Endothelial cell (in vitro differentiated cells): ENCODE measurements at places on chromosomes 2 and 18.

- no peak for DNase-seq
- H3K27me3 ChIP-seq = no peaks in the 10 kb centered on the region
- no peaks in the 10 kb centered on the region for H3K4me1 ChIP-seq
- no peak overlapping the region for H3K27ac ChIP-seq
- no peak overlapping the region for H3K4me3 ChIP-seq
- H3K36me3 ChIP-seq = no peaks in the 10 kb centered on the region
Measured at GRCh38 chr2:212973347-212973746, 178.1 kb downstream of the IKZF2 start.

GRCh38 chr18:30175061-30175574, 867.4 kb downstream of the DSC3 start:
- no peaks in the 10 kb centered on the region for H3K4me1 ChIP-seq
- H3K4me3 ChIP-seq = no peak overlapping the region
- H3K36me3 ChIP-seq = no peaks in the 10 kb centered on the region
- DNase-seq = no peak
- H3K27me3 ChIP-seq = no peaks in the 10 kb centered on the region
- no peak overlapping the region for H3K27ac ChIP-seq

- peaks cover 64% of the 10 kb centered on the region for H3K4me1 ChIP-seq
- H3K27me3 ChIP-seq = peaks cover 39% of the 10 kb centered on the region
- H3K4me3 ChIP-seq = peak overlapping the region; percentile 63
Measured at GRCh38 chr2:54636415-54637139, 86.9 kb upstream of the EML6 start.

DNA sequence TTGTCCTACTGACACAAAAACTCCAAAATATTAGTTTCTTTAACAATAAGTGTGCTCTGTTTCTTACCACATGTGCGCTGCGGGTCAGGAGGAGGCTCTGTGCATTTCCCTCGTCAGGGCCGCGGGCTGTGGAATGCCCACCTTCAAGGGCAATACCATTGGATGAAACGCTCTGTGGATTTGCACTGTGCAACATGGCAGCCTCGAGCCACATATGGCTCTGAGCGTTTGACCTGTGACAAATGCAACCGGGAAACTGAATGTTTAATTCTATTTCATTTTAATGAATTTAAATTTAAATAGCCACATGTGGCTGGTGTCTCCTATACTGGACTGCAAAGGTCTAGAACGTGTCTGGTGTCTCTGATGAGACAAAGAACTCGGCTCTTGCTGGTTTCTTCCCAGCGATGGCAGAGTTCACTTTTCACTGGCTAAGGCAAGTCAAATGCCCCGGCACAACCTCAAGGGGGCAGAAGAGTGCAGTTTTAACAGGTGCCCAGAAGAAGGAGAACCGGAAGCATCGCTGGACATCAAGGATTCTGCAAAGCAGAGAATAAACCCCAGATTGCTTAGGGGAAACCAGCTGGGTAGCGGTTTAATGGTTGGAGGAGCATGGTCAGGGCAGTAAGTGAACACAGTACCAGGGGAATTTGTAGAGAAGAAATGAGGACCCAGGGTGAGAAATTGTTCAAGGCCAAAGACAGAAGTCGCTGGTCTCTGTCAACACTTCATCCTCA, 37.0 kb upstream of the TMEM18 start:
- peak; percentile 70 for DNase-seq
- H3K4me1 ChIP-seq = peaks cover 5% of the 10 kb centered on the region
- H3K4me3 ChIP-seq = no peak overlapping the region
- no peak overlapping the region for H3K27ac ChIP-seq
- peaks cover 4% of the 10 kb centered on the region for H3K27me3 ChIP-seq

DNA sequence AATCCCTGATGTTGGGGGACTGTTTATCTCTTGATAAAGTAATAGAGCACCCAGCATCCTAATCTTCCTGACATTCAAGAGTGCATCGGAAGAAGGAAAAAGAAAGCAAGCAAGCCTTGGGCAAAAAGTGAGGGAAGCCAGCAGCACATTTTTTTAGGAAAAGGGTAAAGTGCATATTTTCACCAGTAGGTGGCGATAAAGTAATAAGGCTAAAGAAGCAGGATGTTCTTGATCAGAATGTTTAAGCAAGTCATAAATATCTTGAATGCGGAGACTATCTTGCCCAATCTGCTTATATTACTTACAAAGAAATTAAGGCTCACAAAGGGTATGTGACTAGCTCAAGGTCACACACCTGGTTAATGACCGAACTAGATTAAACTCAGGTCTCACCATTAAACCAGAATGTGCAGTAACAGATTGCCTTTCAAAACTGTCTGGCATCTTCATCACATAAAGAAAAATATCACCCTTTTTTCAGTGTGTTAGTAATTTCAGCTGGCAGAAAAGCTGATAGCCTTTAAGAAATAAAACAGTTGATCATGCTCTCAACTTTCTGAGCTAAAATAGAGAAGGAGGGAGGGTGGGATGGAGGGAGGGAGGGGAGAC, 83.8 kb downstream of the VIT start:
- H3K4me3 ChIP-seq = no peak overlapping the region
- H3K27me3 ChIP-seq = no peaks in the 10 kb centered on the region
- H3K27ac ChIP-seq = no peak overlapping the region
- no peaks in the 10 kb centered on the region for H3K36me3 ChIP-seq
- peak; percentile 22 for DNase-seq

- H3K27me3 ChIP-seq = no peaks in the 10 kb centered on the region
- H3K27ac ChIP-seq = no peak overlapping the region
- H3K4me3 ChIP-seq = no peak overlapping the region
- H3K36me3 ChIP-seq = no peaks in the 10 kb centered on the region
Measured at GRCh38 chr2:196941398-196942078, 15.0 kb upstream of the PGAP1 start.

- H3K27ac ChIP-seq = no peak overlapping the region
Measured at GRCh38 chr2:143469323-143469722, 340.1 kb downstream of the ARHGAP15 start.

GRCh38 chr2:120448961-120449810, 103.2 kb downstream of the INHBB start:
- no peaks in the 10 kb centered on the region for H3K36me3 ChIP-seq
- peaks cover 23% of the 10 kb centered on the region for H3K27me3 ChIP-seq
- H3K4me3 ChIP-seq = no peak overlapping the region
- no peak overlapping the region for H3K27ac ChIP-seq
- DNase-seq = no peak

DNA sequence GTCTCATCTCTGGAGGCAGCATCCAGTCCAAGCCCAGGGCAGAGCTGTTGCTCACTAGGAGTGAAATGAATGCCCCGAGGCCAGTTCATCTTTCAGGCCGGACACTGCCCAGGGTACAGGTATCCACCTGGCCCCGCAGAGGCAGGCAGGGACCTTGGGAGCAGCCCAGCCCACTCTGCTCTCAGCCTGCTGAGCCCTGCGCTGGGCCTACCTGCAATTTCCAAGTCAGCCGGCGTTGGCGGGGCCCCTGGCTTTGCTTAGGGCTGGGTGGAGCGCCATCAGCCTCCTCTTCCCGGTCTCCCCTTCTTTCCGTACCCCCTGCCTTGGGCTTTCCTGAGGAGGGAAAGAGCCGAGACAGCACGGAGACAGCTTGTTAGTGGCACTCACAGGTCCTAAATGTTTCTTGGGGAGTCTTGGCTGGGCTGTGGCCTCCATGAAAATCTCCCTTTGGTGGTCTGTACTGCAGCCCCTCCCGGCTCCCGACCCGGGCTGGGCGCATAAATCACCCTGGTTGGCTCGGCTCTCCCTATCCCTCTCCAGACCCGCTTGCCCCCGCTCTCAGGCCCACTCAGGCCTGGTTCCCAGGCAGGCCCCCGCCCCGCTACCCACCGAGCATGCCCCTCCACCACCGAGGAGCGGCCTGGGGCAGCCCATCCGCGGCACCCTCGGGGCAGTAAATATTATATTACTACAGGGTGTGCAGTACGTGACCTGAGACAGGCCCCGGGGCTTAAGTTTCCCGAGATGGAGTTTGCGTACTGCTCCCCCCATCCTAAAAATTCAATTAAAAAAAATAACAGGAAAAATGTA, 106.7 kb downstream of the DYSF start:
- H3K27ac ChIP-seq = no peak overlapping the region
- peaks cover 20% of the 10 kb centered on the region for H3K4me1 ChIP-seq
- peaks cover 29% of the 10 kb centered on the region for H3K36me3 ChIP-seq

DNA sequence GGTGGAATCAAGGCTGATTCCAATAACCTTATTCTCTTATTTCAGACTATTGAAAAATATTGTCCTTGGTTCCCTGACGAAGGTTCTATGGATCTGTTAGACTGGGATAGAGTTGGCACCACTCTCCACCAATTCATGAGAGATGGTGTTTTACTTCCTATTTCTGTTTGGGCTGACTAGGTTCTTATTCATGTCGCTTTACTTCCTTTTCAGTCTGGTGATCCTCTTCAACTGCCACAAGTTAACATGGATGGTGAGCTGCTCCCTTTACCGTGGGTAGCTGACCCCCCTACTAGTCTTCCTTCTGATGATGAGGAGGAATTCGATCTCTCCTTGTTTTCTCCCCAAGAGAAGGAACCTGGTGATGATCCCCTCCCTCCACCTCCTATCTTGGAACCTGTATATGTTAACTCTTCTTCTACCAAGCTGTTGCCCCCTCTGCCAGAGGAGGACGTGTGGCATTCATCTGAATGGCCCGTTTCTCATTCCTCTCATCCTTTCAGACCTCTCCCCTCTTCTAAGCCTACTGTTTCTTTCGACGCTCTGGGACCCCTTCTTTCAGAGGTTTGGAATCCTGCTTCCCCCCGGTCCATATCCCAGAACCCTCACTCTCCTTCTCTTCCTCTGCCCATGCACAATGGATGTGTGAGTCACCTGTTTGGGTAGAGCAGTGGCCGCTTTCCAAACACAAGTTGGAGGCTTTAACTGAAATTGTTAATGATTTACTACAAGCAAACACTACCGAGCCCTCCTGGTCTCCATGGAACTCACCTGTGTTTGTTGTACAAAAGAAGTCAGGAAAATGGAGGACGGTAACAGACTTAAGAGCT, 13.5 kb upstream of the CNOT11 start:
- peaks cover 3% of the 10 kb centered on the region for H3K27me3 ChIP-seq
- H3K27ac ChIP-seq = no peak overlapping the region
- H3K4me1 ChIP-seq = no peaks in the 10 kb centered on the region
- H3K36me3 ChIP-seq = no peaks in the 10 kb centered on the region
- H3K4me3 ChIP-seq = no peak overlapping the region

DNA sequence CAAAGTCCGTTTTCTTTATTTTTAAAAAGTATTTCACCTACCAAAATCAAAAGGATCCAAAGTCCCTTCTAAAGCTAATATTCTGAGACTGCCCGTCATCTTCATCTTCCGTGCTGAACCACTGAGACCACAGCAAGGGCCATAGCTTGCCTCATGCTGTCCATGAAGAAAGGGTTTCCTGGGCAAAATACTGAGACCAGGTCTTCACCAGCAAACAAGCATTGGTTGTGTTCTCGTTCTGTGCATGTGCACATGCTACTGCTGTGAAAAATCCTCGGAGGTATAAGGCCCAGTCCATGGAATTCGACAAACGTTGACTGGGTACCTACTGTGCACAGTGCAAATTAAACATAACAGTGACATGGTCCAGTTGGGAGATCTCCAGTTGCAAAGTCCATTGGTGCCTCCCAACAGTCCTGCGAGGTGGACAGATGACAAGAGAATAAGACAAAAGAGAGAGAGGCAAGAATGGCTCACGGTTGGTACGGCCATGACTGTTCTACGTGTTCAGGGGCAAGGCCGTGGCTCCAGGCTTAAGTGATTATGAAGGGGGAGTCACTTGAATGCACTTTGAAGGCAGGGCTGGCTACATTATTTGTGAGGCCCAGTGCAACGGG, 192.6 kb upstream of the GLI2 start:
- peaks cover 4% of the 10 kb centered on the region for H3K27me3 ChIP-seq
- H3K27ac ChIP-seq = no peak overlapping the region
- peaks cover 21% of the 10 kb centered on the region for H3K4me1 ChIP-seq
- H3K4me3 ChIP-seq = no peak overlapping the region
- DNase-seq = no peak

- no peaks in the 10 kb centered on the region for H3K36me3 ChIP-seq
- peak; percentile 43 for DNase-seq
- H3K4me3 ChIP-seq = peak overlapping the region; percentile 74
- H3K4me1 ChIP-seq = peaks cover 50% of the 10 kb centered on the region
- H3K27me3 ChIP-seq = peaks cover 6% of the 10 kb centered on the region
- peak overlapping the region; percentile 97 for H3K27ac ChIP-seq
Measured at GRCh38 chr18:9741793-9742523, 33.9 kb downstream of the RAB31 start.

DNA sequence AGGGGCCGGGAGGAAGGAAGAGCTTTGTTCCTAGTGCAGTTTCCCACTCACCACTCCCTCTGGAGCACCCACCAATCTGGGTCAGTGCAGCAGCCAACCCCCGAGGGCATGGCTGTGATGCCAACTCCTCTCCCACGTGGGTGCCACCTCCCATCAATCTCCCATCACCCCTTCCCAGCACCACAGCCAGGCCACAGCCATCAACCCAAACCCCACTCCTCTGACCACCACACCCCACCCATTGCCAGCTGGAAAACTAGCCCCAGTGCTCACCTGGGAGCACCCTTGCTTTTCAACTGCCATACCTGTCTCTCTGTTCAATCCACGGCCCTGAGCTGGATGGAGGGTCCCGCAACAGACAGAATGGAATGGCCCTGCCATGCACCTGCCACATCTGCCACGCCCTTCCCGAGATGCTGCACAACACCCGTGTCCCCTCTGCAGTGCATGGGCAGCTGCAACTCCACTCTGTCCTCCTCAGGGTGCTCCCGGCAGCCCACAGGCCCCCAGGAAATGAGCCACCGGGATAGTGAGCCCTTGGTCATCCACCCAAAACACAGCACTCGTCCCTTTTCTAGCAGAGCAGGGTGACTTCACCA, 112.4 kb upstream of the ID2 start:
- peaks cover 17% of the 10 kb centered on the region for H3K27me3 ChIP-seq
- H3K4me1 ChIP-seq = peaks cover 20% of the 10 kb centered on the region

DNA sequence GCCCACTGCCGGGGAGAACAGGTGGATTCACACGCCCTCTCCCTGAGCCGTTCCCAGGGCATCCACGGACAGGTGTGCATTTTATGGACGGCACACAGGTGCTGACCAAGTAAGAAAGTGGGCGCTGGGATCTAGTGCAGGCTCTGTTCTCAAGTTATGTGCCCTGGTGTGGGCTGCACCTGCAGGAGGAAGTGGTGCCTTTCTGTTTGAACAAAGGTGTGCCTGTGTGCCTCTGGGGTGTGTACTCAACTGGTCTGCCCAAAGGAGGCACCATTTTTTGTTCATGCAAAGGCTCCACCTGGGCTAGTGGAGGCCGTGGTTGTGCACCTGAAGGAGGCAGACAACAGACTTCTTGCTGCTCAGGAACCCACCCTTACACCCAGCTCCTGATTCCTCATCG, 88.2 kb upstream of the HK2 start:
- H3K27me3 ChIP-seq = peaks cover 3% of the 10 kb centered on the region
- no peak overlapping the region for H3K4me3 ChIP-seq
- no peak for DNase-seq
- H3K36me3 ChIP-seq = no peaks in the 10 kb centered on the region
